Activated CD4-positive, alpha-beta memory T cell treated with anti-CD3 and anti-CD28 coated beads for 36 hours (primary cell): ENCODE measurements at places on chromosomes 16 and 17. TPM values are rescaled to one million over a fixed set of nuclear protein-coding genes. Genes with fewer than 3 reads are reported as not detected.

The CEMP1 gene
- total RNA-seq: not detected

The LAT gene
- total RNA-seq: 250 TPM

DNA sequence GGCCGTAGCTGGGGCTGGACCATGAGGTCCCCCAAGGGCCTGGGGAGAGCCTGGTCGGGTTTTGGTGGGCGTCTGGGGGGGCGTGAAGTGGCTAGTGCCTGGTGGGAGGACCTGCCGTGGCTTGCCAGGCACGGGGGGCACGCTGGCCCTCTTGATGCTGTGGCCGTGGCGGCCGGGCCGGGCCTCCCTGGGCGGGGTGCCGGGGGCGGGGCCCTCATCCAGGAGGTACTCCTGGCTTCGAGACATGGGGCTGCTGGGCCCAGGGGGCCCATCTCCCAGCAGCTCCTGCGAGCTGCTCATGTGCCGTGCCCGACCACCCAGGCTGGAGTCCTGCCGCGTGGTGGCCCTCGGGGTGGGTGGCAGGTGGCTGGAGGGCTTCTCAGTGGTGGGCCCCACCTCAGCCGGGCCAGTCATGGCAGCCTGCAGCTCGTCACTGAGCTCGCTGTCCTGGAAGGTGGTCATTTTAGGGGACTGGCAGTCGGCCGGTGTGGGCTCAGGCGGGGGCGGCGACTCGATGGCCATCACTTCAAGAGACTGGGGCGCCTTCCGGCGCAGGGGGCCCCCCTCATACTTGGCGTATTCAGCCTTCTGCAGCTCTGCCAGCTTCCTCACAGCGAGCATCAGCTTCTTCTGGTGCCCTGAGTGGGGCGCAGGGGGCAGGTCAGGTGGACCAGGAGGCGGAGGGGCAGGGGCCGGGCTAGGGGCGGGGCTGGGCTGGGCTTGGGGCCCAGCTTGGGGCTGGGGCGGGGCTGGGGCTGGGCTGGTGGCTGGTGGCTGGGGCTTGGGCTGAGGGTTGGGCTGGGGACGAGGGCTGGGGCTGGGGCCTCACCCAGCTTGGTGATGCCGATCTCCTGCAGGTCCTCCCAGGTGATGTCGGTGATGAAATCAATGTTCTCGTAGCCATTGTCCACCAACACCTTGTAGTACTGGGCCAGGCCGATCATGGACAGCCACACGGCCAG is 15.2 kb downstream of the CASKIN1 start:
- peaks cover 4% of the 10 kb centered on the region for H3K36me3 ChIP-seq
- H3K4me1 ChIP-seq: no peaks in the 10 kb centered on the region
- no peak overlapping the region for H3K4me3 ChIP-seq

DNA sequence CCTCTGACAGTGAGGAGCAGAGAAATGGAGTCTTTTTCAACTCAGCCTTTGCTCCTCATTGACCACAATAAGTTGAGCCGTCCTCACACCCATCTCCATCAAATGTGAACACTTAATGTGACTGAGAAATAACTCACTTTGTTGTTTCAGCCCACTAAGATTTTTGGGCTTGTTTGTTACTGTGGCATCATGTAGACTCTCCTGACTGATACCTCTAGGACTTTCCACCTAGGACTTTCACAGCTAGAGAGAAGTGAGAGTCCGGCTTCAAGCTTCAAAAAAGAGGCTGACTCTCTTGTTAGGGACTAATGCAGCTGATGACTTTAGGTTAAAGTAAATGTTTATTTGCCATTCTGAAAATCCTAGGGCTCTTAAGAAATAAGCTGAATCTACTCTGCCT is 435.0 kb downstream of the TMEM114 start:
- H3K4me3 ChIP-seq: no peak overlapping the region
- H3K4me1 ChIP-seq: no peaks in the 10 kb centered on the region
- no peaks in the 10 kb centered on the region for H3K36me3 ChIP-seq
- H3K27me3 ChIP-seq: no peaks in the 10 kb centered on the region

- H3K36me3 ChIP-seq: peaks cover 2% of the 10 kb centered on the region
- peak; percentile 43 for DNase-seq
- H3K27me3 ChIP-seq: no peaks in the 10 kb centered on the region
- H3K4me3 ChIP-seq: peak overlapping the region; percentile 90
- peaks cover 35% of the 10 kb centered on the region for H3K4me1 ChIP-seq
- peak overlapping the region; percentile 95 for H3K27ac ChIP-seq
These were observed 57.2 kb upstream of the GSE1 start for GRCh38 chr16:85555719-85556455.

DNA sequence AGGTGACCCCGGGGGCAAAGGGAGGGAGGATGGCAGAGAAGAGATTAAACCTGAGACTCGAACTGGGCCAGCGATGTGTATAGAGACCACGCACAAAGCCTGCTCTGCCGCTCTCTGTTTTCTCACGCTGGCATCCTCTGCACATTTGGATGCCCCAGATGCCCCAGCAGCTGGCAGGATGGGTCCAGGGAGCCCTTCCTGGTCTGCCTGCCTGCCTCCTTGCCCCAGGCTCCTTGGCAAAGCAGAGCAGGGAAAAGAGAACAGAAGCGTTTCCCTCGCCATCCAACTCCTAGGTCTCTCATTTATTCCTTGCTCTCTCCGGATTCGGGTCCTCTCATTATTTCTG is 5.2 kb upstream of the PIPOX start:
- no peaks in the 10 kb centered on the region for H3K36me3 ChIP-seq
- H3K27ac ChIP-seq: no peak overlapping the region
- H3K27me3 ChIP-seq: peaks cover 15% of the 10 kb centered on the region
- no peak for DNase-seq
- H3K4me1 ChIP-seq: peaks cover 4% of the 10 kb centered on the region

DNA sequence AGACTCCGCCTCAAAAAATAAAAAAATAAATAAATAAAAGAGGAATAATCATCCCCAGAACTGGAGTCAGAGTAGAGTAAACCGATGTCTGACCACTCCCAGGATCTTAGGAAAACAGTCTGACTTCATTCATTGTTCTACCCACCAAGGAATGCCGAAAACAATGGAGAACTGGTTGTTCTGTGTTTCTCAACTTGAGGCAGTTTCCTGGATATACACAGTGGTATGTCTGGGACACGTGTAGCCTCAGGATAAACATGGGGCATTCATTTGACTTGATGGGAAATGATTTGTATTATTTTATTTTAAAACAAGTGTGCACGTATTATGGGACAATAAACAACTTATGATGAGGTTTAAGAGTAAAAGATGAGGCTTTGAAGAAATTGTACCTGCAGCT is 32.8 kb upstream of the PAFAH1B1 start:
- peaks cover 3% of the 10 kb centered on the region for H3K27me3 ChIP-seq
- H3K36me3 ChIP-seq: no peaks in the 10 kb centered on the region
- no peak for DNase-seq
- H3K4me3 ChIP-seq: no peak overlapping the region
- no peak overlapping the region for H3K27ac ChIP-seq

GRCh38 chr16:82955741-82956348 is 329.1 kb downstream of the CDH13 start:
- H3K36me3 ChIP-seq: no peaks in the 10 kb centered on the region
- DNase-seq: no peak
- no peak overlapping the region for H3K4me3 ChIP-seq
- no peaks in the 10 kb centered on the region for H3K4me1 ChIP-seq

GRCh38 chr16:6484081-6484480 is 848.6 kb upstream of the RBFOX1 start:
- H3K27ac ChIP-seq: no peak overlapping the region
- H3K4me1 ChIP-seq: no peaks in the 10 kb centered on the region
- H3K4me3 ChIP-seq: no peak overlapping the region
- no peak for DNase-seq
- H3K27me3 ChIP-seq: peaks cover 6% of the 10 kb centered on the region

DNA sequence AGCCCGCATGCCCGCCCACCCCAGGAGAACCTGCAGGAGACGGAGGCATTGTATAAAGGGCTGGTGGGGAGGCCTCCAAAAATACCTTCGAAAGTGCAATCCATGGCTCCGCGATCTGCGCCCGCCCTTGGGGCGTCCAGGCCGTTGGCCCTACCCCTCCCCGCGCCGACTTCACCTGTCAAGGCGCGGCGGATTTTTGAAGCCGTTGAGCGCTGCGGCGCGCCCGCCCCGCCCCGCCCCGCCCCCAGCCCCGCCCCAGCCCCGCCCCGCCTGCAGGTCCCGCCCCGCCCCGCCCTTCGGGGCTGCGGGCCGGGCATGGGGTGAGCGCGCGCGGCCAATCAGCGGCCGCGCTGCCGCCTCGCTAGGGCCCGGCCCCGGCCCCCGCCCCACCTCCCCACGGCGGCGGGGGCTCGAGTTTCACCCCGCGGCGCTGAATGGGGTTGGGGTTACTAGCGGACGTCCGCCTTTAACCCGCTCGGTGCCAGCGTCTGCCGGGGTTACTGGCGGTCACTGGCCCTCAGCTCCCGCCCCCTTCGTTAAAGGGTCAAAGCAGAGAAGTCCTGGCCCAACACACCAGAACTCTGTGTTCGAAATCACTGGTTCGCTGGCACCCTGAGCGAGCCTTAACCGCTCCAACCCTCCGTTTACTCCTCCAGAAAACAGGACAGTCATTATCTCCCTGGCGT is 13.2 kb downstream of the SREBF1 start:
- H3K36me3 ChIP-seq: peaks cover 33% of the 10 kb centered on the region
- peaks cover 94% of the 10 kb centered on the region for H3K4me1 ChIP-seq
- peak overlapping the region; percentile 92 for H3K27ac ChIP-seq
